ENCODE measurements at places on chromosomes 6 and 20.

DNA sequence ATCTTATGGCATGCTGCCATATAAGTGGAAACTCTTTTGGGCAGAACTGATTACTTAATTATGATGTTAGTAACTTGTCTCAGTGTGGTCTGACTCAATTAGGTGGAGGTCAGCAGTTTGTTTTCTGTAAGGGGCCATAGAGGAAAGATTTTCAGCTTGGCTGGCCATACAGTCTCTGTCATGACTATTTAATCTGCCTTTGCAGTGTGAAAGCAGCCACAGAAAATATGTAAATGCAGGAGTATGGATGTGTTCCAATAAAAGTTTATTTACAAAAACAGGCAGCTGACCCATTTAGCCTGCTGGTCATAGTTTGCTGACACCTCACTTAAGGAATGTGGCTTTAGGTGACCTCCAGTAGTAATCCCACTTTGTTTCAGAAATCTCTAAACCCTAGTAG lies 700.7 kb downstream of the EPM2A start:
- DNase-seq, result no peak

DNA sequence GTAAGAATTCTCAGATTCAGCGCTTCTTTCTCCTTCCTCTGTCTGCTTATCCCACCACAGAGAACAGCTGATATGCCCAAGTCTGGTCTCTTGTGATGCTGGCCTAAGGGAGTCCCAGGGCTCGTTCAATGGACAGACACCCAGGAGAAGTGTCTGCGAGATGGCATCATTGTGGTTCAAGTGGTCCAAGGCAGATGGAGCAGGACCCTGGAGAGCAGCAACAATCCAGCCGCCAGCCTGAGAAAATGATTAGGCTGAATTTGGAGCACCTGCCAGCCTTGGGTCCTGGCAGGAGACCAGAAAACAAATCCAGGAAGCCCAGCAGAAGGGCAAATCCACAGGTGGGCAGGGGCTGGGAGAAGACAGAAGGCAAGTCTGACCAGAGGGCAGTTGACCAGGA lies 145.8 kb downstream of the PTPRT start:
- no peak for DNase-seq

GRCh38 chr20:15716256-15716655 lies 857.0 kb downstream of the KIF16B start:
- DNase-seq, result no peak

GRCh38 chr20:17634661-17635331 lies 47.2 kb downstream of the RRBP1 start:
- DNase-seq, result no peak

GRCh38 chr6:141261672-141262060 lies 871.1 kb upstream of the GJE1 start:
- no peak for DNase-seq

DNA sequence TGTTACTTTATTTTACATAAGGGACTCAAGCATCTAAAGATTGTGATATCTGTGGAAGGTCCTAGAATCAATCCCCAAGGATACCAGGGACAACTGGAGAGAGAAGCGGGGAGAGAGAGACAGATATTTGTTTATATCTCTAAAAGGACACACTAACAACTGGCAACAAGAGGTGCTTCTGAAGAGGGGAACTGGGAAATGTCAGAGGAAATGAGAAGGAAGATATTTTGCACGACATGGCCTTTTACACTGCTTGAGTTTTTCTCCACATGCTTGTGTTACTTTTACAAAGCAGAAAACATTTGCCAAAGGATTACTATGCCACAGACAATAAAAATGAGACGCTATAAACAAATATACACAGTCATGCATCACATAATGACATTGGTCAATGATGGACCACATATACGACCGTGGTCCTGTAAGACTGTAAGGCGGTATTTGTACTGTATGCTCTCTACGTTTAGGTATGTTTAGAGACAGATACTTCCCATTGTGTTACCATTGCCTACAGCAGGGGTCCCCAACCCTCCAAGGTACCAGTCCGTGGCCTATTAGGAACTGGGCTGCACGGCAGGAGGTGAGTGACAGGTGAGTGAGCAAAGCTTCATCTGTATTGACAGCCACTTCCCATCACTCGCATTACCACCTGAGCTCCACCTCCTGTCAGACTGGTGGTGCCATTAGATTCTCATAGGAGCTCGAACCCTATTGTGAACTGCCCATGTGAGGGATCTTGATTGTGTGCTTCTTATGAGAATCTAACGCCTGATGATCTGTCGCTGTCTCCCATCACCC lies 64.6 kb upstream of the PTPN1 start:
- DNase-seq, result no peak

DNA sequence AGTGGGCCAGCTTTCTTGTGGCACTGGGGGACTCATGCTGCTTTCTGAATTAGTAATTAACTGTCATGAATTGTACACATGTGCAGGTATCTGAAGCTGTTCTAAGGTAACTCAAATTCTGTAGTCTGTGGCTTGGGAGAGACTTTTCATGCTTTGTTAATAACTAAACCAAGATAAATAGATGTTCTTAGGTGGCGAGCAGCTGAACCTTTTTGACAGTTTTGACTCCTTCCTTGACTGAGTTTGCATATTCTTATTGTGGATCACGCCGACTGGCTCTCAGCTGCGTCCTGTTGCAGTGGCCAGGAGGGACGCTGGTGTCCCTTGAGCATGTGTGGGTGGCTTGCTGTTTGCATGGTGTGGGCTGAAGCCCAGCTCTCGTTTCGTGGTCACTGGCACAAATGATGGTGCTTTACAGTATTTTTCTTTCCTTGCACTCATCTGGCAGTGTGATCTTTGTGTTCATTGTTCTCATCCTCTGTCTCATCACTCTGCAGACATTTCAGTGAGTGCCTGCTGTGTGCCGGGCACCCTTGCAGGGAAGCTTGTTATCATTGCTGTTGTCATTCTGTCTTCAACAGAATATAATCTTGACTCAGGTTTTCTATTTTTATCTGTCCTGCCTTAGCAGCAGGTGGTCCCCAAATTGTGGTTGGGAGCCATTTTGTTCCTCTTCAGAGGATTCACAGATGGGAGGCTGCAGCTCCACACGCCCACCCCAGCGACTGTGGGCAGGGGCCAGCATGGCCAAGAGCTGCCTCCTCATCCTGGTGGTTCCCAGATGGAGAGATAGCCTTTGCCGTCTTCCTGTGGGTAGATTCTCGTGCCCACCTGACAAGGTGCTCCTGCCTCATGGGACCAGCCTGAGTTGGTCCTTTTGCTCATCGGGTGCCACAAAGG lies 39.6 kb downstream of the DUSP22 start:
- DNase-seq, result no peak

- DNase-seq, result no peak
These were observed 38.5 kb downstream of the ORC3 start for GRCh38 chr6:87628424-87628823.

DNA sequence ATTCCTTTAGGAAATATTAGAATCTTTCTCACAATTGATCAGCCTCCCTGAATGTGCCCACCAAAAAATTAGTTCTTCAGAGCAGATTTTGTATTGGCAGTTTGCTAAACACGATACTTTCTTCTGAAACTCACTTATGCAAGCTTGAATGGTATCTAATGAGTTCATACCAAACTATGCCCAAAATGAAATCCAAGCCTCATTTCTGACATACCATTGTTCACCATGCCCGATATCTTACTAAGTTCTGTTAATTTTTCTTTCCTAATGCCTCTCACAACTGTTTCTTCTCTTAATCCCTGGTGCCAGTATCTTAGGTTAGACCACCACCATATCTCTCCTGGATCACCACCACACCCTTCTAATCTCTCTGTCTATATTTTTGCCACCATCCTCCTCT lies 755.9 kb downstream of the KIF16B start:
- no peak for DNase-seq

DNA sequence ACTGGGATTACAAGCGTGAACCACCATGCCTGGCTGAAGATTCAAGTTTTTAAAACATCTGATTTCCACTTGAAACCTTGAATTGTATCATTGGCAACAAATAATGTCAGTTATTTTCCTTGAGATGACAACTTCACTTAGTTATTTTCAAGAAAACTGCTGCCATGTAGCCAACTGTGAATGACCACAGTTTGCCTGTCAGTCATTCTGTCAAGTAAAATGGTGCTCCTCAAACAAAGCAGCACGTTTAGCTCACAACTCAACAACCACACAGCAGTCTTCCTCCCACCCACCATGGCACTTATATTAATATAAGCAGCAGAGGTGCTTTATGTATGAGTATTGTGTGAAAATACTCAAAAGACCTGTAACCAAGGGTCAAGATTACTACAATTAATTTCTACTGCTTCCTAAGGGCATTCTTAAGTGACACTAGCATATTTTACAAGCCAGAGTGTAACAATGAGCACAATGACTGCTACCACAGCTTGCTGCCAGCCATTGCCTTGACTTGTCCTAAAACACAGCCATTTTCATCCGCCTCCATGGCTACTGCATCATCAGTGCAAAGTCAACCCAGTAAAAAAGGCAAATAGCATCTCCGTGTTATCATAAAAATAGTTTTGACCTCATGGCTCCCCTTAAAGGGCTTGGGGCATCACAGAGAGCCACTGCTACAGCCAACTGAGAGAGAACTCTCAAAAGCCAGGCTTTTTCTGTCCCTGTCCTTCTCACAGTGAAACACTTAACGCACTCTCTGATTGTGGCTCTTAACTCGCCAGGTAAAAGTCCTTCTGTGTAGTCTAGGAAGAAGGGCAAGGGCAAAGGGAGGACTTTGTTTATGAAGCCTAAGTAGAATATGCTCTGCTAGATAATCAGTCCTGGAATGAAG lies 96.4 kb upstream of the TAB2 start:
- no peak for DNase-seq

DNA sequence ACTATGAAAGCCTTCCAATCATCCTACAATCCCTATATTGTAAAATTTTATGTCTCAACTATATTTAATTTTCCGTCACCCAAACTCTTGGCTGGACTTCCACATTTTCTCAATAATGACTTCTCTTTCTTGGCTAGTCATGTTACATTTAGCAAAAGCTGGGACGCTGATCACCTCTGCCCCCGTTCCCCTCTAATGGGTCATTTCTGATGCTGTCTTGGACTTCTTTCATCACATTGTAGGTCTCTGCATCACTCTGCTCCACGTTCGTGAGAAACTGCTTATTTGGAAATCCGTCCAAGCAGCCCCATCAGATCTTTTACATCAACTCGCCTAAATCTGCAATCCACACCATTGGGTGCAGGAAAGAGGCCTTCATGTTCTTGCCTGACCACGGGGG lies 203.8 kb downstream of the MYLK4 start:
- DNase-seq, result no peak

DNA sequence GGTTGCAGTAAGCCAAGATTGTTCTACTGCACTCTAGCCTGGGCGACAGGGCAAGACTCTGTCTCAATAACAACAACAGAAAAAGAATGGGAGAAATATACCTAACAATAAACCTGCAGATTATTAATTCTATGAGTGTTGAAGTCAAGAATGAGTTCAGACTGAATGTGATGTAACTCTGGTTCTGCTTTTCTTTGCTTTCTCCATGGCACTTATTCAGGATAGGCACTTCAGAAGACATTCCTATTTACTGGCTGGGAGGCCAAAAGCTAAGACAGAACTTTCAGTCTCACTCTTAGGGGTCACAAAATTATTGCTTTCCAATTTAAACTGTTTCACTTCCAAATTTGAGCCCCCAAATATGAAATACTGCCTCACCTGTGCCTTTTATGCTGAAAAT lies 15.7 kb upstream of the PRIM2 start:
- no peak for DNase-seq

DNA sequence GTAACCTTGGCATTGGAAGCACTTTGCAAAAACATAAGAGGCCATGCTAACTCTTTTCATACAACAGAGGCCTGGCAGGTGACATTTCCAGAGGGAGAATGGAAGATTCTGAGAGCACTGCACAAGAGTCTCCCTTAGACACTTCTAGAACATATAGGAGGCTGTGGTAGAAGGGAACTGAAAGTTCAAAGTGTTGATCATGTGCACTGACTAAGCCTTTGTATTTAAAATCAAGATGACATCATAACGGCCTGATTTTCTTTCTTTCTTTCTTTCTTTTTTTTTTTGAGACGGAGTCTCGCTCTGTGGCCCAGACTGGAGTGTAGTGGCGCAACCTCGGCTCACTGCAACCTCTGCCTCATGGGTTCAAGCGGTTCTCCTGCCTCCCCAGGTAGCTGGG lies 26.8 kb upstream of the DNAAF9 start:
- DNase-seq, result no peak

DNA sequence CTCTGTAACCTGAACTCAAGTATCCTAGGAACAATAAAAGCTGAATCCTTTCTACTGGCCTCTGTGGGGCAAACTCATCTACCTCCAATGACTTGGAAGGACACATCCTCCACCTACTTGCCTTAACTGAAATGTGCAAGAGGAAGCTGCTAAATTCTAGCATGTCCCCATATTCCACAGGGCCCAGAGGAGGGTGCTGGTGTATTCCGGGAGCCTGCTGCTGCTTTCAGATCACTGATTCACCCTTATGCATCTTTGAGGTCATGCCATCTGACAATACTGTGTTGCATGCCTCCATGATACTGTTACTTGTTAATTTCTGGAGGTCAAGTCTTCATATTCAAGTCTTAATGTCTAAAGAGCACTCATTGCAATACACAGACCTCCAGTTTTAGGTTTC lies 40.3 kb downstream of the LYRM4 start:
- DNase-seq, result no peak

- DNase-seq, result no peak
These were observed 92.5 kb downstream of the SESN1 start for GRCh38 chr6:109002051-109002697.

DNA sequence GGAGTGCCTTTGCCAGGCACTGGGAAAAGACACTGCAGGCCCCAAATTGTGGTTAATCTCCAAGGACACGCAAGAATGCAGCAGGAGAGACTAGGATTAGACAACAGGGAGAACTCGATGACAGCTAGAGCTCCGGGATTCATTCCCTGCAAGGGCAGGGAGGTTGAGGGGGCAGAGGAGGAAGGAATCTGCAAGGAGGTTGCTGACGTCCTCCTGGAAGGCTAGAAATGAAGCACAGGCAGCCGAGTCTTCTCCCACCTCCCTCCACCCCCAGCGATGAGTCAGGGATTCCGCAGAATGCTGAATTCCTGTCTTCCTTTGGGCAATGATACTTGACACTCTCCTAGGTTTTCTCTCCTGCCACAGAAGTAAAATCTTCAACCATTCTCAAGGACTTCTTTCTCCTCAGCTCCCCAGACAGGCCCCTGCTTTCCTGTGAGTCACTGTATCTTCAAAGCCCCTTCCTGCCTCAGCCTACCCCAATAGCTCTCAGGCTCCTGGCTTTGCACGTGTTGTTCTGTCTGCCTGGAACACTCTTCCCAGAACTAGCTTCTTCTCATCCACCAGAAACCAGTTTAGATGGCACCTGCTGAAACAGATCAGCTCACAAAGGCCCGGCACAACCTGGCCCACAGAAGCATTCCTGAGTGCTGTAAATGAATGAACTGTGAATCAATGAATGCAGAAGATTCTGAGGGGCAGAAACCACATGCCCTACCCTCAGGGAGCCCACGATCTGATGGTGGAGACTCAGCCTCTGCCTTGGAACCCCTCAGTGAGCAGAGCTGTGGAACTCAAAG lies 85.6 kb downstream of the MRPL14 start:
- no peak for DNase-seq

- no peak for DNase-seq
These were observed 30.5 kb upstream of the AKAP12 start for GRCh38 chr6:151209071-151209831.
